CD4-positive, alpha-beta T cell treated with Interleukin-21 for 1 hour (primary cell): ENCODE measurements at places on chromosomes 16 and 17.

DNA sequence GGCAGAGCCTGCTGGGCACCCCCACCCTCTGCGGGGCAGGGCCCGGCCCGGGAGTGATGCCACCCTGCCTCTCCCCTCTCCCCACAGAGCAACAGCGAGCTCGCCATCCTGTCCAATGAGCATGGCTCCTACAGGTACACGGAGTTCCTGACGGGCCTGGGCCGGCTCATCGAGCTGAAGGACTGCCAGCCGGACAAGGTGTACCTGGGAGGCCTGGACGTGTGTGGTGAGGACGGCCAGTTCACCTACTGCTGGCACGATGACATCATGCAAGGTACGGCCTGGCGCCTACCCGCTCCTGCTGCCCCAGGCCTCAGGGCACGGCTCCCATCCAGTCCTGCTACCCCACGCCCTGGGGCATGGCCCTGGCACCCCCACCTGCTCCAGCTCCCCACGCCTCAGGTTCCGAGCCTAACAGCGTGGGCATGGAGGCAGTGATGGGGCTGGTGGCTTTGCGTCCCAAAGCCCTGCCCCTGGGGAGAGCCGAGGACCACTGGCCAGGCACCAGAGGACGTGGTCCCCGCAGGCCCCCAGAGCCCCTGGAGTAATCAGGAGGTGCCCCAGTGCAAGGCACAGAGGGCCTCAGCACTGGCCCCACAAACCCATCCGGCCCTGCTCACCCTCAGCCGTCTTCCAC lies 38.4 kb downstream of the TSC2 start:
- no peak for DNase-seq

- DNase-seq, result no peak
These were observed at the start of gene CDH16 for GRCh38 chr16:66918803-66919568. Gene CDH16 (minus strand): TSS chr16:66918885. CDS start chr16:66918065, 820 bp downstream.

- no peak for DNase-seq
These were observed 87.8 kb downstream of the TUBD1 start for GRCh38 chr17:59804901-59805465.

DNA sequence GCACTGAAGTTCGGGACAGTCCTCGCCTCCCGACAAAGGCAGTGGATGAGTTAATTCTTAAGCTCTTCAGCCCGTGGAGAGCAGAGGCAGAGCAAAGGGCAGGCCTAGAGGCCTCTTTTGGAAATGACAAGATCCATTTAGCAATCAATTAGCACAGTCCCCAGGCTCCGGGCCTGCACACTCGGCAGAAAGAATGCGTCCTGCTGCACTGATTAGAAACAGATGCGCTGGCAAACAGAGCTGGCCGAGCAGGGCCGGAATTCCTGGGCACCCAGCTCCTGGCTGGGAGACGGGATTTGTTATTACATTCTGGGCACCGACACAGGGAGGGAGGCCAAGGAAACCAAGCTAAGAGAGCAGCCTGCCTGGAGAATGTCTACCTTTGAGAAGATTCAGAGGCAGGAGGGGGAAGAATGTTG lies 162.9 kb downstream of the COPRS start:
- DNase-seq, result no peak

DNA sequence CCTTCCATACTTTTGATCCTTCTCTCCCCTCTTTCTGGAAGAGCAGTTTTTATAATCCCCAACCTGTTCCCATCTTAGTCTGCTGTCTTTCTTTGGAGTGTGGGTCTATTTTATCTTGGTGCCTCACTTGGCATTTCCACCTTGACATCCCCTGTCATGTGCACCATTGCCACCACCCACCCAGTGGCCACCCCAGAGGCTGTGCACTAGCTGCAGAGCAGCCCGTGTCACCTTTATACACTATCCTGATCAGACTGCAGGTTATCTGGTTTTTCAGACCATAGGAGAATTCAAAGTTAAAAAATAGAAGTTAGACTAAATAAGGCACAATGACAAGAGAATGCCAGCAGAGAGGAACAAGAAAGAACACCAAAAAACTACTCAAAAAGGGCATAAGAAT lies 43.8 kb downstream of the TANGO6 start:
- DNase-seq, result no peak

GRCh38 chr17:36812762-36813161 lies 124.5 kb upstream of the LHX1 start:
- no peak for DNase-seq
